Left cardiac atrium (tissue), 4 donors: ENCODE measurements at places on chromosomes 7 and 10.

DNA sequence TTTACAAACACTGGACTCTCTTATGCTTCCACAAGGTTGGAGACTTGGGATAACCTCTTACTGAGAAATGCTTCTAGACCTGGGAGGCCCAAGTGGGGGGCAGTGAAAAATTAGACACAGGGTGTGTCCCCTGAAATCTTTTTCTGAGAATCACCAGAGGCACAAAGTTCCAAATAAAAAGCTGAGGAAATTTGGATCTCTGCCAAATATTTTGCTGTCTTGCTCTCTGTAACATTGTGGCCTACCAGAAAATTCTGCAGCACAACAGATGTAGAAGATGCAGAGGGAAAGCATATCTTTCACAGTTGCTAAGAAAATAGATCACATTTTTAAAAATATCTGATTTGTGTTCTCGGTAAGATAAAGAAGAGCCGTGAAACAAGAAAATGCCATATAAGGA, 849.4 kb downstream of the CCSER2 start:
- no peak for DNase-seq

GRCh38 chr7:25725451-25725850, 426.5 kb upstream of the NFE2L3 start:
- no peak for DNase-seq

DNA sequence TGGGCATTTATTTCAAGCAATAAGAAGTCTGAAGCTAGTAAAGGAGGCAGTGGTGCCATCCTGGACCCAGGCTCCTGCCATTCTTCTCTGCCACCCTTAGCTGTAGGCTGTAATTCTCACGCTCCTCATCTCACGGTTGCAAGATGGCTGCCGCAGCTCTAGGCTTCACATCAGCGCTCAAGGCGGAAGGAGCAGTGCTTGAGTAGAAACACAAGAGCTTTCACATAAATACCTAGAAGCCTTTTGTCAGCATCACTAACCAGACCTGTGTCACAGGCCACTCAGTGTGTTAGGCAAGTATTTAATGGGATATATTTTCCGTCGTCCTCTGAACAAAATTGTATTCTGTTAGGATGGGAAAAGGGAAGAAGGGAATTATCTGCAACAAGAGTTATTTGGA, 118.9 kb upstream of the KLF14 start:
- no peak for DNase-seq

- no peak for DNase-seq
Measured at GRCh38 chr7:97128736-97129135, 11.2 kb downstream of the SDHAF3 start.

- DNase-seq: no peak
Measured at GRCh38 chr10:4450981-4451908, 374.8 kb upstream of the AKR1E2 start.

GRCh38 chr7:26340476-26341018, 48.9 kb downstream of the SNX10 start:
- DNase-seq: no peak

- no peak for DNase-seq
Measured at GRCh38 chr10:71293446-71294084, 25.5 kb upstream of the SLC29A3 start.

GRCh38 chr7:16693601-16694318, 47.8 kb downstream of the BZW2 start:
- no peak for DNase-seq

DNA sequence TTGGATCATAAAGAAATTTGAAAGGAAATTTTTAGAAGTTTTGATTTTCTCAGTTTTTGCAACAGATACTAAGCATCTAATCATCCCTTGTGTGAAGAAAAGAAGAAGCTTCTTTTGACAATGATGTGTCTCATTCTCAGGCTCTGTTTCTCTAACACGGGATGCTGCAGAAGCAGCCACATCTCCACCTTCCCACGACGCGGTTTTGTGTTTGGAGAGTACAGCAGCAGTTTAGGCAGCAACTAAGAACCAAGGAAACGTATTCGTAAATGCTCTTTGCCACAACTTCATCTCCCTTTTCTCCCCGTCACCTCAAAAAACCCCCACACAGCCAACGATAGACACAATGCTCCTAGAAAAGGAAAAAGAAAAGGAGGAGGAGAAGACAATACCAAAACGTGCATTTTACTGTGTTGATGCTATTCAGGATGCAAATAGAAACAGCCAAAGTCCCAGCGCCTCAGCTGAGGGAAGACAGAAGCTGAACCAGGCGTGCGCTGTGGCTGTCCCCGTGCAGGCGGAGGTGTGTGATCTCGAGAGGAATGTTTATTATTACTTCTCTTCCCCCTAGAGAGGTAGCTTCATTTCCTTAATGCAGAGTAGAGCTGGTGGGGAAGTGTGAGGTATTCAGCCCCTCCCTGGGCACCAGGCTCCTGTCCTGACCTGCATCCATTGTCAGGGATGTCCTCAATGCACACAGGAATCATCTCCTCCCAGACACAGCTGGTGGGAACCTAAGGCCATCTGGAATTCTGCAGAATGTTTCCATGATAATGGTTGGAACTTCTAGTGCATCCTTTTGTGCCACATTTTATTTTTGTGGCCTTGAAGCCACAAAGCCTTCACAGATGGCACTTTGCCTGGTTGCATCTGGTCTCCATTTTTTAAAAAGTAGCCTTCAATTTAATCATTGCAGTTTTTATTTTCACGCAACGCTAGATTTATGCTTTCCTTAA, 174.6 kb upstream of the KLF6 start:
- DNase-seq: no peak

DNA sequence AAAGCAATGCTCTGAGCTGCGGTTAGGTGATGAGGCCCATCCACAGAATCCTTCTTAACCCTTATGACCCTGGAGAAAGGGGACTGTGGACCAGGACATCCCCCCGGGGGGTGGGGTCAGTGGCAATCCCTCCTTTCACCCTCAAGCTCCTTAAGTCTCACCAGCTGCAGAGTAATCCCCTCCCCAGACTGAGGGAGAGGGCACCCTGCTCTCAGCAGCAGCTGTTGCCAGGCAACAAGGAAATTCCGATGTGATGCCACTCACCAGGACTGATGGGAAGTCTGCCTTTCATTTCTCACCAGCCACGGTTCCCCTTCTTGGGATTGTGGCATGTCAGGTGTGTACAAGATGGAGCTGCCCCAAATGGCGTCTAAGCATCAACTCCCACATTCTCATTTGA, 129.6 kb downstream of the DOCK1 start:
- no peak for DNase-seq

DNA sequence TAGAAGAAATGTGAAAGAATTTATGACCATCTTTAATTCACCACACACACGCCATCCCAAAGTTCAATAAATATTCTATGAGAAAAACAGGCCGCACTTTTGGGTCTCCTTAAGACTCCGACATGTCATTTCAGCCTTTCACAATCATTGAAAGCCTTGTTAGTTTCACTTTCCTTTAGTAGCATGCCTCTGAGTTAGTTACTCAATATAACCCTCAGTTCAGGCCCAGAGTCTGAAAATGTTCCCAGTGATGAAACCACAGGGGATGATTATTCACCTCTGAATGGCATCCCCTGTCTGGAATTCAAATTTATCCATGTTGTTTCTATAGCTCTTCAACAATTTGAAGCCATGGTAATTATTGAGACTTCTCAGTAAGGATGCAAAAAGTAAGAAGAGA, 278.1 kb upstream of the NRP1 start:
- DNase-seq: no peak

GRCh38 chr7:110407242-110407641, 683.7 kb upstream of the LRRN3 start:
- DNase-seq: no peak

DNA sequence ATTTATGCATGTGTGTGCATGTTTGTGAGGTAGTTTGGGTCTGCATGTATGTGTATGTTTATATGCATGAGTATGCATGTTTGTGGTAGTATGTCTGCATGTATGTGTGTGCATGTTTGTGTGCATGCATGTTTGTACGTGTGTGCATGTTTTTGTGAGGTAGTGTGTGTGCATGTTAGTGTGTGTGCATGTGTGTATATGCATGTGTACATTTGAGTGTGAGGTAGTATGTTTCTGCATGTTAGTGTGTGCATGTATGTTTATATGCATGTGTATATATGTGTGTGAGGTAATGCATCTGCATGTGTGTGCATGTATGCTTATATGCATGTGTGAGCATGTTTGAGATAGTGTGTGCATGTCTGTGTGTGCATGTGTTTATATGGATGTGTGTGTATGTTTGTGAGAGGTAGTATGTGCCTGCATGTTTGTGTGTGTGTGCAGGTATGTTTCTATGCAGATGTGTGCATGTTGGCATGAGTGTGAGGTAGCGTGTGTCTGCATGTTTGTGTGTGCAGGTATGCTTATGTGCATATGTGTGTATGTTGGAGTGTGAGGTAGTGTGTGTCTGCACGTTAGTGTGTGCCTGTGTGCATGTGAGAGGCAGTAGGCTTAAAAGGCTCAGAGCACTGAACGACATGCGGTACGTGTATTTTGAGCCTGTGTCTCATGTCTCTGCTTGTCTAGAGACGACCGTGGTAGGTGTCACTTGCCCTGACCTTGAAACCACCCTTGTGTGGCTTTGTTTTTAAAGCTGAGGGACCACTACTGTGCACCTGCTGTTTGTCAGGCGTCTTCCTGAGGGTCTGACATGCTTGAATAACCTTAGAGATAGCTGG, 43.7 kb downstream of the PFKP start:
- DNase-seq: no peak

DNA sequence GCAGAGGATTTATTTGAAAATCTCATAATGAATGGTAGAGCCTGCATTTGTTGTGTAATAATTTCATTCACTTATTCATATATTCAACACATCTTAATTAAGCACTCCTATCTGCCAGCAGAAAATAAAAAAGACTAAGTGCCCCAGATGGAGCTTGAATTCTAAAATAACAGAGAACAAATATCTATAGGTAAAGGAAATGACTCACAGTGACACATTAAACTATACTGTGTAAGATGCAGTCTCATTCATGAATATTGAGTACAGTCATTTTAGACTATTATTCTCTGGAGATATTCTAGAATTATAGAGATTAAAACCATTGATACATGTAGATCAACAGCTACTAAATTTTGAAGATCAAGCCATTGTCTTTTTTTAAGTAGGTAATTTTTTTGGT, 72.1 kb downstream of the PTPRZ1 start:
- no peak for DNase-seq

DNA sequence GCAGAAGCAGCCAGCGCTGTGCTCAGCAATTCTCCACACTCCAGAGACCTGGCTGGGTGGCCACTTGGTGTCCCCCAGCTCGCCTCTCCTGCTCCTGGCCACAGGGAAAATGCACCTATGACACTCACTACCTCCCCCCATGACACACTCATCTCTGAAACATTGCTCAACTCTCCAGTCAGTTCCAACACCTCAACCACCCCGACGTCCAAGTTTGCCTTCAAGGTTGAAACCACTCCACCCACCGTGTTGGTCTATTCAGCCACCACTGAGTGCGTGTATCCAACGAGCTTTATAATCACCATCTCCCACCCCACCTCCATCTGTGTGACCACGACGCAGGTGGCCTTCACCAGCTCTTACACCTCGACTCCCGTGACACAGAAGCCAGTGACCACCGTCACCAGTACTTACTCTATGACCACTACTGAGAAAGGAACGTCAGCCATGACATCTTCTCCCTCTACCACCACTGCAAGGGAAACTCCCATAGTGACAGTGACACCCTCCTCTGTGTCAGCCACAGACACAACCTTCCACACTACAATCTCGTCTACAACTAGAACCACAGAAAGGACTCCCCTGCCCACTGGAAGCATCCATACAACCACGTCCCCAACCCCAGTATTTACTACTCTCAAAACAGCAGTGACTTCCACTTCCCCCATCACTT, 2.7 kb downstream of the MUC3A start:
- no peak for DNase-seq

GRCh38 chr10:326350-326749, 191.1 kb downstream of the ZMYND11 start:
- no peak for DNase-seq

DNA sequence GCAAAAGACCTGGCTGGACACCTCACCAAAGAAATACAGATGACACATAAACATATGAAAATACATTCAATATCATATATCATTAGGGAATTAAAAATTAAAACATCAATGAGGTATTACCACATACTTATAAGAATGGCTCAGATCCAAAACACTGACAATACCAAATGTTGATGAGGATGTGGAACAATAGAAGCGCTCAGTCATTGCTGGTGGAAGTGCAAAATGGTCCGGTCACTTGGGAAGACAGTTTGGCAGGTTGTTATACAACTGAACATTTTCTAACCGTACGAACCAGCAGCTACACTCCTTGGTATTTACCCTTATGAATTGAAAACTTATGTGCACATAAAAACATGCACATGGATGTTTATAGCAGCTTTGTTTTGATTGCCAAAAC, 38.5 kb downstream of the ZMYND11 start:
- DNase-seq: no peak

DNA sequence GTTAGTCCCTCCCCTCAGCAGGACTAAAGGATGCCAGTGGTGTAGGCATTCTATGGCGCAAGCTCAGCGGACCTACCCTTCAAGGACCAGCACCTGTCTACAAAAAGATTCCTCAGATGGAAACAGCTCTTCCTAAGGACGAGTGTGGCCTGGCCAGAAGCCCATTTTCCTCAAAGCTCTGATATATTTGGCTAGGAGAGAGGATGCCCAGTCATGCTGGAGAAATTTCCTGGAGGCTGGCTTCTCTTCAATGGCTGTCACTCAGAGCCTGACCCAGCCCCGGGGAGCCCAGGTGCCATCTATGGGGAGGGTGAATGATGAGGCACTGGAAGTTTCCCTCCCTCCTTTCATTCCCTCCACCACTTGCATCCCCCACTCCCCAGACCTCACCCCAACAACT, 111.5 kb downstream of the PLXNA4 start:
- peak; percentile 81 for DNase-seq

GRCh38 chr7:24701261-24702235, 55.7 kb downstream of the GSDME start:
- no peak for DNase-seq

GRCh38 chr7:148727501-148728278, 29.0 kb downstream of the CUL1 start:
- DNase-seq: no peak

DNA sequence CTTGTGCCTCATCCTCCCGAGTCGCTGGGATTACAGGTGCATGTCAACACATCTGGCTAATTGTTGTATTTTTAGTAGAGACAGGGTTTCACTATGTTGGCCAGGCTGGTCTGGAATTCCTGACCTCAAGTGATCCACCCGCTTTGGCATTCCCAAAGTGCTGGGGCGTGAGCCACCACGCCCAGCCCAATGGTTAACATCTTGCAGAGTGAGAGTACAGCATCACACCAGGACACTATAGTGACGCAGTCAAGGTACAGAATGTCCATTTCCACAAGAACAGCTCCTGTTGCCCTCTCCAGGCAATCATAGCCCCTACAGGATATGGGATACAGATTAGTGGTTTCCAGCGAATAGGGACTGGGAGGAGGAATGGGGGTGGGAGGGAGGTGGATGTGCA, 34.0 kb downstream of the MYO1G start:
- no peak for DNase-seq

- no peak for DNase-seq
Measured at GRCh38 chr7:107165341-107165740, 3.5 kb upstream of the HBP1 start.
